ENCODE measurements at places on chromosomes 4 and X.

- DNase-seq = no peak
Measured at GRCh38 chr4:67933755-67934154, 29.5 kb downstream of the TMPRSS11A start.

DNA sequence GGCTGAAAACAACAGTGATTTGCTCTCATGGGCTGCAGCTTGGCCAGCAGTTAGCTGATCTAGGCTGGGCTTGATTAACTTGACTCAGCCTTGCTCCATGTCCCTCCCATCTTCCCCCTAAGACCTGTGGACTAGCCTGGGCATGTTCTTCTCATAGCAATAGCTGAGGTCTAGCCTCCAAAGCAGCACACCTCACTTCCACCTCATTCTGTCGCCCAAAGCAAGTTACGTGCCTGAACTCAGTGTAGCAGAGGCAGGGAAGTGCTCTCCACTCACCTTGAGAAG, 62.2 kb downstream of the EVC start:
- no peak for DNase-seq

DNA sequence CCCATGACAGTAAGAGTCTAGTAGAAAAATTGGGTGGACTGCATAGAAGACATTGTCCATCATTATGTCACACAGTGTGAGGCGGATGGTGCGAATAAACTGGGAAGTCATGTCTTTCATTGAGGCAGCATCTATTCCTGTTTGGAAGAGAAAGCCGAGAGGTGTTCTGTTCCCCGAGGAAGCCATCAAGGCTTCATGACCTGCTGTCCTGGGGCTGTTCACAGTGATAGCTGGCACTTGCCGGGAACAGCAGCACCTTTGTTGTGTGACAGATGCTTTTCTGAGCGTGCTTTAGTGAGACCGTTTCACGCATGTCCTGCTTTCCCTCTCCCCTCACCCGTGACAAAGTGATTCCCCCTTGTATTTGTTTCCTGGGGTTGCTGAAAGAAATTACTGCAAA, 20.3 kb downstream of the RGS12 start:
- DNase-seq = no peak

DNA sequence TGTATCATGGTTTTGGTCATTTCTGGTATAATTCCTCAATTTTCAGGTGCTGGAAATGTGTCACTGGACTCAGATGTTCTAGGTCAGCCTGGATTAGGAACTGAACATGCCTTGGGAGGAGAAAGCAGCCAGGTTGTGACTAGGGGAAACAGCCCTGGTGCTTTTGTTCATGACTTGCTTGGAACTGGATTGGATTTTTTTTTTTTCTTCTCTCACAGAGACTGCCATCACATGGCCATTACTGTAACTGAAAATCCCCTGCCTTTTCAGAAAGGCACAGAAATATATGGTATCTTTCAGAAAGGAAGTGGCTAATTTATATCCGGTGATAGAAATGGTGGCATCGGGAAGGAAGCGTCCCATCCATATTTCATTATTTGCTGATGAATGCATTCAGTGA, 34.6 kb downstream of the SEPTIN11 start:
- no peak for DNase-seq

DNA sequence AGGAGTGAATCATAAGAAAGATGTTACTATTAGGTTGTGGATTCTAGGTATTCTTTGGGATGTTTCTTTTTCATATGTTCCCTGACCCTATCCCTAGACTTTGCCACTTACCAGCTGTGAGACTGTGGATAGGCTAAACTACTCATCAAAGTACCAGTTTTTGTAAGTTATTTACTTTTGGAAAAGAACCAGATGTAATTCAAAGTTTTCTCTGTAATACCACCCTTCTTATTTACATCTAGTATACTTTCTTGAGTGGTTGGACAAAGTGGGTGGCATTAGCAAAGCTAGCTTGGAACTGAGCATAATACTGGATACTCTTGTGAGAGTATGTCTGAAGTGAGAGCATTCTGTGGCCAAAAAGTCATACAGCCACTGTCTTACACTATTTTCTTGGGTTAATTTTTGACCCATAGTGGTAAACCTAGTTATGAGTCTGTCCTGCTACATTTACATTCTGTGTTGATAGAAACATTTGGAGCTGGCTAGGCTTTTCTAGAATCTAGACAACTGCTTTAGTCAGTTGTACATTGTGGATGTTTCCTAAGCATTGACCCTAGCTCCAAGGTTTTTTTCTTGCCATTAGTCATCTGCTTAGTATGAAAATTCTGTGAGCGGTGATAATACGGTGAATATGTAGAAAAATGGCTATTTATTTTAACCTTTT, 41.7 kb downstream of the KDM6A start:
- no peak for DNase-seq

DNA sequence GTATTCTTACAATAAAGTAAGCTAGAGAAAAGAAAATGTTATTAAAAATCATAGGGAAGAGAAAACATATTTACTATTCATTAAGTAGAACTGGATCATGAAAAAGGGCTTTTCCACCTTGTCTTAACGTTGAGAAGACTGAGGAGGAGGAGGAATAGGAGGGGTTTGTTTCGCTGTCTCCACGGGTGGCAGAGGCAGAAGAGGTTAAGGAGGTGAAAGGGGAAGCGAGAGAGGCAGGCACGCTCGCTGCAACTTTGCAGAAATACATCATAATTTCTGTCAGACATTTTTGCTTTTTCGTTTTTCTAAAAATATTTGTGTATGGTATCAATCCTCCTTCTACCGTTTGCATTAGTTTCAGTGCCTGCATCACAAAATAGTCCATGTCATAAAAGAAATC, 2375.1 kb upstream of the AGA start:
- no peak for DNase-seq

GRCh38 chrX:73940893-73941470, 363.0 kb upstream of the ZCCHC13 start:
- no peak for DNase-seq

DNA sequence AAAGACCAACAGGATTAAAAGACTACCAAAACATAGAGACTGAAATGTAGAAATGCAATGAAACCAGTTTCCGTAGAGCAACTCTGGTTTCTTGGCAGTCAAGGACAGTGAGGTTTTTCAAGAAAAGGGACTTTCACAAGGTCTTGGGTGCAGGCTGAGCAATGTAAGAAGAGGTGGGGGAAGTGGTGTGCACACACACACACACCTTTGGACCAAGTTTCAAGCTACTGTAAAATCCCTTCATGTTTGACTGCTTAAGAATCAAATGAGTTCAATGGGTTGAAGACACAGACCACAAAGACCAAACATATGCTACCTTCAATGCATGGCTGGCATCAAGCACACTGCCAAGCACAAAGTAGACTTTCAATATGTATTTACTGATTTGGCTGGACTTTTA, 17.8 kb upstream of the MCF2 start:
- no peak for DNase-seq

GRCh38 chr4:91319556-91320268, 984.1 kb upstream of the GRID2 start:
- peak; percentile 21 for DNase-seq

GRCh38 chrX:54842607-54843006, 35.1 kb downstream of the MAGED2 start:
- no peak for DNase-seq

GRCh38 chrX:131837325-131837724, 185.8 kb upstream of the STK26 start:
- no peak for DNase-seq

DNA sequence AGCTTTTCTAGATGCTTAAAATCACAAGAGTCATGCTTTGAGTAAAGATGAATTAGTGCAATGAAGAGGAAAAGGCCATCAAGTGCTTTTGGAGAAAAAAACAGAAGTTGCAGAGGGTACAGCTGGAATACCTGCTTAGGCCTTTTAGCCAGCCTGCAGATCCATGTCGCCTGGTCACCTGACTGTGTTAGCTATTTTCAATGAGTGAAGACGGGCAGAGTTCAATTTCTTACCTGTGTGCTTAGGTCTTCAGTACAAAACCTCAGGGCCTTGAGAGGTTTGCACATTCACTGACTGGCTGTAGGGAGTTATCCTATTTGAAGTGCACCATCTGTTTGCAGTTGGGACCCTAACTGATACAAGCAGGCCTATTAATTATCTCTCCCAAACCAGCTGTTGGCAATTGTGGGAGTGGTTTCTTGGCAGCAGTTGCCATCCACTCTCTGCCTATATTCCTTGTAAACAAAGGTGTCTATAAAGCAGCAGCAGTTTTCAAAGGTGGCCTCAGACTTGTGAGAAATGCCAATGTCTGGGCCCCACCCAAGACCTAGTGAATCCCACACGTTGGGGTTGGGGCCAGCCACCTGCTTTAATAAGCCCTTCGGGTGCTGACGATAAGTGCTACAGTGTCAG, 16.3 kb upstream of the FAT1 start:
- DNase-seq = no peak

- DNase-seq = no peak
Measured at GRCh38 chr4:53782458-53782845, 191.2 kb upstream of the LNX1 start.

All from NCI-H1417 treated with DMSO at 0.1 percent for 48 hours (cell line).